ENCODE measurements at places on chromosomes 1 and 21.

- no peak for DNase-seq
Measured at GRCh38 chr1:10639775-10640578, 156.5 kb downstream of the CASZ1 start.

- DNase-seq: no peak
Measured at GRCh38 chr1:160121388-160121787, 5.8 kb downstream of the ATP1A2 start.

GRCh38 chr1:208851366-208851765, 607.2 kb upstream of the PLXNA2 start:
- DNase-seq: no peak

- peak; percentile 23 for DNase-seq
Measured at GRCh38 chr1:225962440-225962975, 21.5 kb upstream of the LEFTY2 start.

DNA sequence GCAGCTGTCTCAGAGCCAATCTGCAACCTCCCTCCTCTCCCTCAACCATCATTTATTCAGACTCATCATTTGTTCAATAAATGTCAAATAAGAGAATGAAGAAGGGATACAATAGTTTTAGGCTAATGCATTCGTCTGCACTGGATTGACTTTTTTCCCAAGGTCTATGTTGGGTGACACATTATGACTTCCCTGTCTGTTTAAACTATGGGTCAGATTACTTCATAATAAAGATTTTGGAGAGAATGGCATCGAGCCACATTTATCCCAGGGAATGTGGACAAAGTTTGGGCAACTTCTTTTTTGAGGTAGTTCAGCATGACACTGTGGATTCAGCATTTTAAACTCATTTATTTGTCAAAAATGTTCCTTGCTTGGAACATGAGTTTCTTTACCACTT, 107.4 kb upstream of the ADGRL2 start:
- DNase-seq: no peak

GRCh38 chr1:94384485-94385265, 33.5 kb upstream of the ABCD3 start:
- DNase-seq: no peak

GRCh38 chr1:146021050-146021445, 487 bp downstream of the HJV start:
- DNase-seq: no peak
